ENCODE measurements at places on chromosomes 4 and X. TPM values are rescaled to one million over a fixed set of nuclear protein-coding genes. Genes with fewer than 3 reads are reported as not detected.

Gene JCHAIN
- total RNA-seq = 2.0 TPM

Gene CSN3
- total RNA-seq = not detected

Gene KDR
- 33.7 TPM for total RNA-seq

Gene GABRB1
- total RNA-seq = 3.1 TPM

Gene TEC
- 1.1 TPM for total RNA-seq

Gene SPANXN5
- not detected for total RNA-seq
